Hematopoietic multipotent progenitor cell treated with erythropoietin and hydrocortisone succinate and interleukin-3 and kit ligand, for 15 days (in vitro differentiated cells): ENCODE measurements at places on chromosomes 2 and 18.

DNA sequence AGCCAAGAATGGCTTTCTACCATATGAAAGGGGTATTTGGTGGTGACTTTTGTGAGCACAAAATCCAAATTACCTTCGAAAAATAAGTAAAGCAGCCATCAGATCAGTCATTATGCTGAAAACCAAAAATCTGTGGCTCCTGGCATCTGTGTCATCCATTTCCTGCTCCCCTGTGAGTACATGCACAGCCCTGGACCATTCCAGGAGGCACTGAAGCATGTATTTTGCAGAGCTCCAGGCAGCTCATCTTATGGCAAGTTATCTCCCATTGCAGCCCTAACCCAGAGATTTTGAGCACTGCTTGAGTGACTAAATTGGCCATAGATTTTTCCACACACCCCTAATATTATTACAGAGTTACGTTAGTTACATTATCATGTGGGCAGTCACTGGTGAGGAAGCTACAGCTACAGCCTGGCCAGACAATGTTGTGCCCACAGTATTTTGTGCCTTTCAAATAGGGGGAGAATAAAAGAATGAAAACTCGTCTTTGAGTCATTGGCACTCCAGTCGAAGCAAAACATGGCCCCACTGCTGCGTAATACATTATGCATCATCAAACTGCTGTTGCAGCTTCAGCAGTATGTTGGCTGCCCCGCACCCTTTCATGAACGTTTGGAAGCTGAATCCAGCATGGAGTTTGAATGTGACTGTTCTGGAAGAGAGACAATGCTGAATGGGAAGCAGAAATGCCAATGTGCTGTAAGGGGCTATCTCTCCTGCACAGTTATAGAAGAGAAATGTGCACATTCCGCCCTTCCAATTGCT lies 702.2 kb downstream of the RNF144A start:
- no peak for DNase-seq

- DNase-seq, result no peak
These were observed 67.8 kb upstream of the LMAN1 start for GRCh38 chr18:59426855-59427254.

DNA sequence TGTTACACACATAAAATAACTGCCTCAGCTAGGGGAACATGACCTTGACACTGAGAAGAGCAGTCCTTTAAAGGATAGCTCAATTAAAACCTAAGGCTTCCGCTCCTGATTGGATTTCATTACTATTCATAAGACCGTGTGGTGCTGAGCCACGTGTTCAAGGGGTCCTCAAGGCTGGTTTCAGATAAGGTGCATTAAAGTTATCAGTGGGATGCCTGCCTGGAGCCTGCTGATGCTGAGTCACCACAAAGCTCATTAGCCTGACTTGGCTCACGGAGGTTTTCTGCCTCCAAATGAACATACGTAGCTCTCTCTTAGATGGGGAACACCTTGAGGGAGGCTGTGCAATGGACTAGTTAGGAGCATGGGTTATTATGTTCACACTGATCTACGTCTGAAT lies 518.9 kb downstream of the TDRD15 start:
- no peak for DNase-seq

- DNase-seq, result no peak
These were observed 461.2 kb downstream of the SUCLG1 start for GRCh38 chr2:83997889-83998288.

- DNase-seq, result no peak
These were observed 293.5 kb downstream of the ARHGAP15 start for GRCh38 chr2:143422681-143423080.

DNA sequence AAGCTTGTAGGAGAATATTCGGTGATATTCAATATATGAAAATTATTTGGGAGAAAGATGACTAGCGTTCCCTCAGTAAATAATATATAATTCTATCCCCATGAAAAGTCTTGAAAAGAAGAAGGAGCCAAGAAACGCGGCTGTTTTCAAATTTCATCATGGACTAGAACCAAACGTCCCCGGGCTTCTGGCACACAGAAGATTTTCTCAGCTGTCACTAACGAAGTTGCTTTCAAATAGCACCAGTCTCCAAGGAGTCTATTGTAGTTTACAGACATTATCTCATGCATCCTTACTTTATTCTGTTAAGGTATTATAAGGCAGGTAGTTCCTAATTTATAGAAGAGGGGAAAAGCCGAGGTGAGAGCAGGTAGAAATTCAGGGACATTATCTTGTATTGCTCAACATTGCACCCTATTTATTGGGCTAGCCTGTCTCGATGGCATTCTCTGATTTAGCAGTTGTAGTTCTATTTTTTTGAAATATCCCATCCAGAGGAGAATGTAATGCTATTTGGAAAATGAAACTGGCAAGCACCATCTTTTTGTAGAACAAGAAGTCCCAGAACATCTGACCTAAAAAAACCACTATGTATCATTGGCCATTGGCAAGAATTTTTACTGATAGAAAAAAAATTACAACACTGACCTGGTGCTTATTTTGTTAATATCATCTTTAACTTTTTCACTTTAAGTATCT lies 198.1 kb upstream of the RASGRP3 start:
- no peak for DNase-seq

DNA sequence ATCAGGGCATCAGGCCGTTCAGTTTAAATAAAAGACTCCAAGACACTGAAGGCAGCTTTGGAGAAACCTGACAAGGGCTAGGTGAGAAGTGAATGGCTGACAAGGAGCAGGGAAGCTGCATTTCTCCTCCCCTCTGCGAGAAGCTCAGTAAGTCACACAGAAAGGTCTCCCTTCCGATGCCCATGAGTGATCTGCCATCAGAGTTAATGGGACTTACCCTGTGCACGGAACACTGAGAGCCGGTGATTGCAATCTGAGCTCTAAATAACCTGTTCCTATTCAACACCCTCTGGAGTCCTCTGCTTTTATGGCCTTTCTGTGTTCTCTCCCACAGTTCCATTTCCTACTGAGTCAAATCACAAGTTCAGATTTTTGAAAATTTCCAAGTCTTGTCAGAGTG lies 322.2 kb upstream of the MYT1L start:
- DNase-seq, result no peak

DNA sequence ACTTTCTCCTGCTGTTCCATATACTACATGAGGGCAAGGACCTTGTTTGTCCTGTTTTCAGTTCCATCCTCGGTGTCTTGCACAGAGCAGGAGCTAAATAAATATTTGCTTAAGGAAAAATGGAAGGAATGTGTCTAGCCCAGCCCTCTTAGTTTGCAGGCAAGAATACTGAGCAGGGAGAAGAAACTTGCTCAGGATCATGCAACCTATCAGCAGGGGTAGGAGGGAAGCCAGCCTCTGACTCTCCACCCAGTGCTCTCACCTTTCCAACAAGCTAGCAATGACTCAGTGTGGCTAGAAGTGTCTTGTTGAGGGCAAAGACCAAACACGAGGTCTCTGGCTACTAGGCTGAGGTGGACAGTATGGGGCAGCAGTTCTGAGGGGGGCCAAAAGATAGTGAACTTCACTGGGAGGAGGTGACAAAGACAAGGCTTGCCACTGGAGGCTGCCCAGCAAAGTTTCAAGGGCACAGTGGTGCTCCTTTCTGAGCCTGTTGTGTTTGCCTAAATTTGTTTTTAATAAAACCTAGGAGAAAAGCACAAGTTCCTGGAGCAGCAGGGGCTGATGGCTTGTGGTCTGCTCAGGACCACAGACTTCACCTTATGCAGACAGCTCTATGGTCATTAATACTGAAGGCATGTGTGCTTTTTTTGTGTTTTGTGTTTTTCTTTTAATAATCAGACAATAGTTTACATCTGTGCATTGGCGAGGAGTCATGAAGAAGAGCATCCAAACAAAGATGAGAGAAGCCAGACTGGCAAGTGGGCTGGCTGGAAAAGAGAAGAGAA lies 49.1 kb upstream of the CTAGE1 start:
- no peak for DNase-seq

DNA sequence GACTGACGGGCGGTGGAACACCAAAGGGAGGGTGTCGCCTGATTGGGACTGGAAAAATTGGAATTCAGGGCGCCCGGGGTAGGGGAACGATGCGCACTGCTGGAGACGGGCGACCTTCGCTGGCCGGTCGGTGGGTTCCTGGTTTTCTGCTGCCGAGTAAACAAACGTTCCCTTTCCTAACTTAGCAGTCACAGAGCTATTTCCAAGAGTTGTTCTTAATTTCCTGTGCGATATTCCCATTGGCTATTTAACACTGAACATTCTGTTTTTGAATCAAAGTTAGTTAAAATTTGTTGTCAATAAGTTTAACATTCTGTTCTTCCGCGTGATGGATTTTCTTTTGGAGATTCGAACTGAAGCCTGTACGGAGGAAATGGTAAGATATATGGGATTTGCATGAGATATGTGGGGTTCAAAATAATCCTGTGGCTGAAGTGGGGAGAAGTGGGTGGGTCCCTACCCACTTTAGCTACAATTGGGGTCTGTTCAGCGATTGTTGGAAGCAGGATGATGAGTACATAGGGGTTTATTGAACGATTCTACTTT lies 862 bp downstream of the C18orf54 start:
- no peak for DNase-seq

GRCh38 chr18:10054366-10054765 lies 140.6 kb downstream of the VAPA start:
- DNase-seq, result no peak

DNA sequence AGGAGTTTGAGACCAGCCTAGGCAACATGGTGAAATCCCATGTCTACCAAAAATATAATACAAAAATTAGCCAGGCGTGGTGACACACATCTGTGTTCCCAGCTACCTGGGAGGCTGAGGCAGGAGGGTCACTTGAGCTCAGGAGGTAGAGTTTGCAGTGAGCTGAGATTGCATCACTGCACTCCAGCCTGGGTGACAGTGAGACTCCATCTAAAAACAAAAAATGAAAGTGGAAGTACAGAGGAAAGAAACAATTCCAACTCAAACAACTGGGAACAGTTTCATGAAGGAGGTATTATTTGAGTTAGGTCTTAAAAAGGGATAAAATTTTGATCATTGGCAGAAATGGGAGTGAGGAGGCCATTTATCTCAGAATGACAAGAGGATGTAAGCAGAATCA lies 6.3 kb upstream of the RAB1A start:
- no peak for DNase-seq

- no peak for DNase-seq
These were observed 22.2 kb downstream of the PDK1 start for GRCh38 chr2:172578054-172578453.

GRCh38 chr18:13330996-13331395 lies 112.4 kb downstream of the LDLRAD4 start:
- no peak for DNase-seq

DNA sequence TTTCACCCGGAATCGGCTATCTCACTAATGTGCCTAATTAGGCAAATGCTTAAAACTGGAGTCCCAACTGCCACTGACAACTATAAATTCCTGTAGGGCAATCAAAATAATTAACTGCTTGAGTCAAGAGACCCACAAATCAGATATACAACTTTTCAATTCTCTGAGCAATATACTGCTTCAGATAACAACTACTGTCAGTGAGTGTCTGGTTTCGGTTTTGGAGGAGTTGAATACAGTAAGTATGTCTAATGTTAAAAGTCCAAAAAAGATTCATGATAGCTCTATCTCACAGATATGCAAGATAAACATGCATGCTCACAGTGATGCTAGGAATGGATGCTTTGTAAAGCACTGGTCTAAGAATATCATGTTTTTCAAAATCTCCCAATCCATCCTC lies 283.3 kb downstream of the NRXN1 start:
- no peak for DNase-seq

GRCh38 chr2:17581831-17582230 lies 41.3 kb downstream of the VSNL1 start:
- DNase-seq, result no peak
